ENCODE measurements at places on chromosomes 7 and 10. TPM values are rescaled to one million over a fixed set of nuclear protein-coding genes. Genes with fewer than 3 reads are reported as not detected.
A peak's percentile ranks its signal among the peaks of the same experiment; 100 is the strongest.

- DNase-seq, result no peak
These were observed 12.2 kb upstream of the REPIN1 start for GRCh38 chr7:150356265-150356897.

Gene TFR2
- not detected for total RNA-seq

Gene CASP2
- total RNA-seq, result 7.6 TPM

DNA sequence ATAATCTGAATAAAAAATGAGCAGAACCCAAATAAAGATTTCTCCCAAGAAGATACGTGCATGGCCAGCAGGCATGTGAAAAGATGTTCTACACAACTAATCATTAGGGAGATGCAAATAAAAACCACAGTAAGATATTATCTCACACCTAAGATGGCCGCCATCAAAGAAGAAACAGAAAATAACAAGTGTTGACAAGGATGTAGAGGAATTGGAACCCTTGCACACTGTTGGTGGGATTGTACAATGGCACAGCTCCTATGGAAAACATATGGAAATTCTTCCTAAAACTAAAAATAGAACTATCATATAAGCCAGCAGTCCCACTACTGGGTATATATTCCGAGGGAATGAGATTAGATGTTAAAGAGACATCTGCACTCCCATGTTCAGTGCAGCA, 60.2 kb downstream of the R3HCC1L start:
- DNase-seq, result no peak

GRCh38 chr7:100655908-100656674, at the start of gene ACTL6B:
ACTL6B (minus strand) TSS chr7:100656448; CDS start chr7:100656354, 94 bp downstream.
- DNase-seq, result peak; percentile 79

GRCh38 chr7:76257973-76258372, 44.5 kb upstream of the HSPB1 start:
- no peak for DNase-seq

GRCh38 chr7:40700653-40701421, 566.0 kb downstream of the SUGCT start:
- DNase-seq, result no peak

- no peak for DNase-seq
These were observed 628.4 kb downstream of the PARD3 start for GRCh38 chr10:34186745-34187144.

GRCh38 chr10:112950714-112951358, 789 bp downstream of the TCF7L2 start:
- DNase-seq, result peak; percentile 22

Gene IL6
- total RNA-seq, result not detected

Gene GPR26
- total RNA-seq, result not detected

DNA sequence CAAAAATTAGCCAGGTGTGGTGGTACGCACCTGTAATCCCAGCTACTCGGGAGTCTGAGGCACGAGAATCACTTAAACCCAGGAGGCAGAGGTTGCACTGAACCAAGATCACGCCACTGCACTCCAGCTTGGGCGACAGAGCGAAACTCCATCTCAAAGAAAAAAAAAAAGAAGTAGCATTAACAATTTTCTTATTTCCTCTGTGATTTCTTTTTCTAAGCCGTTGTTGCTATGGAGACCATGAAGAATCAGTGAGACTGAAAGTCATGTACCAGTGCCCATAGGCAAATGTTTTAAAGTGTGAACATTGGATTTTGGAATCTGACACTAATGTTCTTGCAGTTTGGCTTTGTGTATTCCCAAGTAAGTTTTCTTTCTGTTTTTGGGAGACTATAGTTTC, 18.4 kb upstream of the MAP3K8 start:
- DNase-seq, result no peak

Gene MCM7
- total RNA-seq, result 34.0 TPM

DNA sequence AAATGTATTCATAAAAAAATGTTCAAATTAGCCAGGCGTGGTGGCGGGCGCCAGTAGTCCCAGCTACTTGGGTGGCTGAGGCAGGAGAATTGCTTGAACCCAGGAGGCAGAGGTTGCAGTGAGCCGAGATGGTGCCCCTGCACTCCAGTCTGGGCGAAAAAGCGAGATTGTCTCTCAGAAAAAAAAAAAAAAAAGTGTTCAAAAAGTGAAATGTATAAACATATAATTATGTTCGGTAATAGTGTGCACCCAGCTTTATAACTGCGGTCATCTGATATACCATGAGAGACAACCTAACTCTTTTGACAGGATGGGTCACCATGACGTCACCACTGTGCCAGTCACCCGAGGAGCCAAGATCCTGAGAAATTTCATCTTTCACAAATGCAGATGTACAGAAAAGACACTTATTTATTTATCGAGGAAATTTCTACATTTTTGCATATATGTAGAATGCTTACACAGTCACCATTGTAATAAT, 594 bp upstream of the RP9 start:
- DNase-seq, result no peak

GRCh38 chr7:18354108-18355085, 141.2 kb upstream of the HDAC9 start:
- no peak for DNase-seq

DNA sequence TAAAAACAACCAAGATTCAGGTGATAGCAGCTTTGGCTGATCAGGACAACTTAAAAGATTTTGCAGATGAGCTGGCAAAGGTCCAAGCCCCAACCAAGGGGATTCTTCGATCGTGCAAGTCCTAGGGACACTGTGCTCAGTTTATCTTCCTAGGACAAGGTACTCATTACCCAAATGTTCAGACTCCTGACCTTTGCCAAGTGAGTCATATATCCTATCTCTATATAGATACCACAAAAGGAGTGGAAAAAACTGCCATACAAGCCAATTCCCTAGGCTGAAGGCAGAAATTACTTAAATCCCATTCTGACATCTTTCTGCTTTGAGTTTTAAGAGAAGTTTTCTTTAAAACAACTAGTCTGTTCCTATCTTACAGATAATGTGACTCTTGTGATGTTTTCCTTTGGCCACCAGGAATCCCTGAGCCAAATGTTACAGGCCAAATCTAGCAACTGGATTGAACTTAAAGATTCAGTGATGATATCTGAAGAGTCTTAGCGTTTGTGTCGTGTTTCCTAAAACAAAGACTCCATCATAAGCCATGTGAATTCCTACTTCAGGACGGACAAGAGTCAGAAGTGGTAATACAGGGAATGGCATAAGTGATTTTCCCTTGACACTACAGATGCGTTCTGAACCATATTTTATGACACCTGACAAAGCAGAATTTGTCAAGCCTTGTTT, 142.6 kb upstream of the ASAH2 start:
- DNase-seq, result no peak

- DNase-seq, result no peak
These were observed 43.3 kb downstream of the DOCK4 start for GRCh38 chr7:112162784-112163506.

DNA sequence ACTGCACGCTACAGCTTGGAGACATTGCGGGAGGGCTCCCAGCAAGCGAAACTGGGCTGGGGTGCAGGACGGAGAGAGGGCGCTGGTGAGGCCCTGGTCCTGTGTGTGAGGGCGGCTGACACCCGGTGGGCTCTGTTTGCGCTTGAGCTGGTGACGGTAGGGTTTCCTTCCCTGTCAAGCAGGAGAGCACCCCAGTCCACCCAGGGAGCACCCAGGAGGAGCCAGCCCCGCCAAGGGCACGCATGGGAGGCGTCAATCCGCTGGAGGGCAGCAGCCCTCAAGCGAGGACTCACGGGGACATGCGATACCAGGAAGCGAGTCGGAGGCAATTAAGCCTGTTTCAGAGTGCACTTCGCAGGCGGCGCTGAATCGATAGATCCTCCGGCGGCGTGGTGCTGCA, 109.4 kb downstream of the MAD1L1 start:
- DNase-seq, result no peak

Gene GBF1
- total RNA-seq, result 46.9 TPM

DNA sequence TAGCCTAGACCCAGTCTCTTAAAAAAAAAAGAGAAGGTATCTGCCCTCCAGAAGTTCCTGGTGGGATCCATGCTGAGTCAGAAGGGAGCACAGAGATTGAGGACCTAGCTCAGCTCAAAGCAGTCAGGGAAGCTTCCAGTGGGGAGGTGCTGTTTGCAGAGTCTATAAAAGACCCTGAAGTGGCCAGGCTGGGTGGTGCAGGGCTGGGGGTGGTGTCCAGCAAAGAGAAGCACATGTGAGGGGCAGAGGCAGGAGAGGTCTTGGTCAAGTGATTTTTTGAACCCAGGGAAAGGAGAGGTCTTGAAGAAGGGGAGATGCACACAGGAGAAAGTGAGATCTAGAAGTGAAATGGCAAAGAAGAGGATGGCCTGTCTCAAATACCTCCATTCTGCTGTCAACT, 130.4 kb upstream of the PODXL start:
- DNase-seq, result no peak

Gene HOXA3
- 3.6 TPM for total RNA-seq

Gene PTPRN2
- total RNA-seq, result 0.48 TPM

DNA sequence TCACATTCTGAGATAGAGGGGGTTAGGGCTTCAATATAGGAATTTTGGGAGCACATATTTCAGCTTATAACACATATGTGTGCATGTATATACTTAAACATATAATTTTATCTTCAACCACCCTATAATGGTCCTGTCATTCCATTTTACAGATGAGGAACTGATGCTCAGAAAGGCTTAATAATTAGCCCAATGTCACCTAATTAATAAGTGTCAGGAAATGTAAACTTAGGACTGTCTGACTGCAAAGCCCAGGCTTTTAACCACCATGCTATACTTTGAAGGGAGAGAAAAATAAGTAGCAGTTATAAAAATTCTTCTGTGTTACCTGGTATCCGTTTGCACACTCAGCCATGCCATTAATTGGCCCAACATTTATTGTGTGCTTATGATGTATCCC, 172.6 kb downstream of the SKIDA1 start:
- DNase-seq, result no peak

- no peak for DNase-seq
These were observed 313.1 kb upstream of the DGKB start for GRCh38 chr7:15215616-15216015.

GRCh38 chr7:135246191-135246825, 12.7 kb downstream of the STRA8 start:
- no peak for DNase-seq

Gene RHOBTB1
- 23.6 TPM for total RNA-seq

Gene IDI2
- total RNA-seq, result 155 TPM

Gene ELFN1
- 0.73 TPM for total RNA-seq

- DNase-seq, result no peak
These were observed 204.6 kb downstream of the GRID1 start for GRCh38 chr10:86162036-86162435.

DNA sequence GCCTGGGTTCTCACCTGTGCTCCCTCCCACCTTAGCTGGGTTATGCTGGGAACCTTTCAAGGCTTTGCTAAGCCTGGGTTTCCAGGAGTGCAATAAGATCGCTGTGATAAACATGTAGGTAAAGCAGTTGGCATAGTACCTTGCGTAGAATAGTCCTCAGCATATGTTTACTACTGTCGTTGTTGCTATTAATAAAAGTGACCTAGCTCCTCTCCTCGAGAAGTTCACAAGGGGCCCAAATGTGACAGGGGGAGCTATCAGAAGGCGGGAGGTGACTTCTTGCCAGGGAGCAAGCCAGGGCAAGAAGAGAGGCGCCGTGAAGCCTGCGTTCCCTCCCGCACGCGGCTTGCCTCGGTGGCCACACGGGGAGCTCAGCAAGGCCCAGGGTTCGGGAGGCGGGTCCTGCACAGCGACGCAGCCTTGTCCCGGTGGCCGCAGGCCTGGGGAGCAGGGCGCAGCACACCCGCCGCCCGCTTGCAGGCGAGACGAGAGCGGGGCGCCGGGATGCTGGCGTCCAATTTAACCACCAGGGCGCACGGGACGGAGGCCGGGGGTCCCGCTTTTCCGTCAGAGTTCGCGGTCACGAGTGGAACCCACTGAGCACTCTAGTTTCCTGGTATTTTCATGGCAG, 106.2 kb downstream of the SNX10 start:
- peak; percentile 44 for DNase-seq

Gene CRTAC1
- total RNA-seq, result 0.55 TPM

GRCh38 chr10:96482815-96483588, 30.7 kb downstream of the TLL2 start:
- no peak for DNase-seq

Gene NANOS1
- 59.4 TPM for total RNA-seq

Gene GIMAP6
- 10.3 TPM for total RNA-seq

DNA sequence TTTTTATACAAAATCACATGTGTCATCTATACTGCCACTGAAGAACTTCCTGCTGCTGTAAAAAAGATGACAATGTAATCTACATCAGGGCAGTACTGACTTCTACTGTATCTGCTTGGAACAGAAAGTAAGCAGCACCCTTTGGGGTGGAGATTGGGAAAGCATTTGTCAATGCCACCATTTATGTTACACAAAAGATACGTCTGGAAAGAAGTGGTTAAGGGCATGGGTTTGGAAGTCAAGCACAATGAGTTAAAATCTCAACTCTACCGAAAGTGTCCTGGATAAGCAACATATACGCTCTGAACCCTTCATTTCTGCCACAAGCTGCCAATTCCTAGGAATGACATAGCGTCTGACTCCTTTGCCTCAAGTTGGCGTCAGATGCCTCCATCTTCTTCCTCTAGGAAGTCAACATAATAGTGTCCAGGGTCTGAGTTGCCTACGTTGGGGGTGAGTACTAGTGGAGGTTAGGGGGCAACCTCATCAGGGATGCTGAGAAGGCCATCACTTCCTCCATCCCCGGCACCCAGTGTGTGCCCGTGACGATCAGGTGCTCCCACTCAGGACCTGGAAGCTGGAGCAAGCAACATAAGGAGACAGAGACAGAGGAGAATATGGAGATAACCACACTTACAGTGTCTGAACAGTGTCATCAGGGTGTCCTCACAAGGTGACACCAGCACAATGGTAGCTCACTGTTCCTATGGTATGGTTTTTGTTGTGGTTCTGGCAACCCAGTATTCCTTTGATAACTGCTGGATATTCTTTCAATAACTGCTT, 58.3 kb downstream of the SGMS1 start:
- DNase-seq, result no peak
